HT-29 (cell line): ENCODE measurements at places on chromosomes 1 and 21. TPM values are rescaled to one million over a fixed set of nuclear protein-coding genes. Genes with fewer than 3 reads are reported as not detected.
A peak's percentile ranks its signal among the peaks of the same experiment; 100 is the strongest.

The GOLT1A gene
- total RNA-seq = 10.8 and 28.7 TPM in 2 replicates

DNA sequence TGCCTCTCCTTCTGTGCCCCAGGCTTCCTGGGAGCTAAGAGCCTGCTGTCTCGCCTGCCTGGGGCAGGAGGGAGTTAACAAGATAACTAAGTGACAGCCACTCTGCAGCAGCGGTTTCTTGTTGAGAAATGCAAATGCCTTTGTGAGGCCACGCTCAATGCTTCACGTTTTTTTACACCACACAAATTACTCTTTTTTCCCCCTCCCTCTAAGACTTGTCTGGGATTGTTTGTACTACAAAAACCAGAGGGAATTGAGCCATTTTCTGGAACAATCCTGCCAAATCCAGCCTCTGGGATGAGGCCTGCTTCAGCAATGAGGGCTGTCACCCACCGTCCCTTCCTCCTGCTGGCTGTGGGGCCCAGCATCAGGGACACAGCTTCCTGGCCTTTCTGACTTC is 119.6 kb downstream of the ACTL8 start:
- no peak for DNase-seq

- DNase-seq = no peak
Measured at GRCh38 chr1:94345148-94345721, 73.0 kb upstream of the ABCD3 start.

DNA sequence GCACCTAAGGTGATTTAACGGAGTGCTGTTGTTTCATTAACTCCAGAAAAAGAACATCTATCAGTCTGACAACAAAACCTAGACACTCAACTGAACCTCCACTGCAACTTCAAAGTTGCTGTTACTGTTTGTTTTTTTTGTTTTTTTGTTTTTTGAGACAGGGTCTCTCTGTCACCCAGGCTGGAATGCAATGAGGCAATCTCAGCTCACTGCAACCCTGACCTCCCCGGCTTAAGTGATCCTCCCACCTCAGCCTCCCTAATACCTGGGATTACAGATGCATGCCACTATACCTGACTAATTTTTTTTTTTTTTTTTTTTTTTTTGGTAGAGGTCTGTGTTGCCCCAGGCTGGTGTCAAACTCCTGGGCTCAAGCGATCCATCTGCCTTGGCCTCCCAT is 66.7 kb upstream of the SDC3 start:
- DNase-seq = no peak

The FCAMR gene
- total RNA-seq = 0.03 and 0.18 TPM in 2 replicates

The REN gene
- total RNA-seq = 10.7 and 15.6 TPM in 2 replicates

The AMPD1 gene
- not detected in 2 replicates for total RNA-seq

The IL20 gene
- total RNA-seq = not detected in 2 replicates

DNA sequence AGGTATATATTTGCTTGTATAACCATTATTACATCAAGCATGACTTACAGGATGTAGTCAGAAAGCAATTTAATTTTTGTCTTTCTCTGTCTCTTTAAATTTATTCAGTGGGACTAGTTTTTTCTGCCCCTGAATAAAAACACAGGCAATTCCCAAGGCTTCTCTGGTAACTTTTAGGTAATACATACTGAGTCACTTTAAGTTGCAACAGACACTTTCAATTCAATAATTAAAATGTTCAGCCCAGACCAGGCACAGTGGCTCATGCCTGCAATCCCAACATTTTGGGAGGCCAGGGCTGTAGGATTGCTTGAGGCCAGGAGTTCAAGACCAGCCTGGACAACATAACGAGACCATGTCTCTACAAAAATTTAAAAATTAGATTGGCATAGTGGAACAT is 12.3 kb downstream of the SLC44A3 start:
- no peak for DNase-seq

DNA sequence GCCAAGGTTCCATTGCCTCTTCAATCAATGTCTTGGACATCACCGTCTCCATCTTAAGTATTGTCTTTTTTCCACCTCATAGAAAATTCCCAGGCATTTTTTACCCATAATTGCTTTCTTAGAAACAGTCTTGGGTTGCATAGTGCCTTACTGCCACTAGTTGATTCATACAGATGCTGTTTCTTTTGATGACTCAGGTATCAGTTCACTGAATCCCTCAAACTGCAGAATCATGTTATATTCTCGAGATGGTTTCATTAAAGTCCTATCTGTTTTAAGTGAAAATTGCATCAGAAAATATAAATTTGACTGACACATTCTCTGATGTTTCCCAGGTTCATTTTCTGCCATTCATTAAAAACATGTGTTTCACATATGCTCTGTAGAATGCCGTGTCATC is 1489.1 kb downstream of the BRINP3 start:
- DNase-seq = no peak

DNA sequence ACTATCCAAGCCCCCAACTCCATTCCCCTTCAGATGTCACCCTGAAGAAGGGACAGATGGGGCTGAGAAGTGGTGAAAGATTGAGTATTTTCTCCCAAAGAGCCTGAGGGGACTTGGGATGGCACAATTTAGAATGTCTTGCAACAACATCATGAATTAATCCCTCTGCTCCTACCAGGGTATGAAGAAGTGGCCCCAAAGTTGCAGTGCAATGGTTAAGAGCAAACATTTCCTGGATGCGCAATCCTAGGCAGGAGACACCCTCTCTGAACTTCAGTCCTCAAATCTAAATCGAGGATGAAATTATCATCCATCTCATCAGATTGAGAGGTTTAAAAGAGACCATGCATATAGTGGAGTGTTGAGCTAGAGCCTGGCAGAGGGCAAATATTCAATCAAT is 28.6 kb upstream of the CITED4 start:
- no peak for DNase-seq

DNA sequence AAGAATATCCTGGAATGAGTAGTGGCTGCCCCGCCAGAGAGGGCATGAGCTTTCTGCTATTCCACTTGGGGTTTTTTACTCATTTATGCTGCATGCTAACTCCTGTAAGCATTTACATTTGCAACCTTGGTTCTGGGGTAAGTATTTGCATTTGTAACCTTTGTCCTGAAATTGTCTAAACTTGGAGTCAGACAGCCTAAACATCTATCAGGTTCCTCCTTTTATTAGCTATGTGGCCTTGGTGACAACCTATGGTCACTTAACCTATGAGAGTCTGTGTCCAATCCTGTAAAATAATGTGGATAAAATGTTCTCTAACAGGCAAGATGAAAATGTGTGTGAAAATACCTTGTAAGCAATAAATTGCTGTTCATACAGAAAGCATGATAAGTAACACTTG is 8.9 kb upstream of the ZMYM4 start:
- DNase-seq = no peak

GRCh38 chr1:79090985-79091384 is 84.5 kb upstream of the ADGRL4 start:
- no peak for DNase-seq

- DNase-seq = no peak
Measured at GRCh38 chr21:31078796-31079195, 40.5 kb upstream of the KRTAP19-8 start.

DNA sequence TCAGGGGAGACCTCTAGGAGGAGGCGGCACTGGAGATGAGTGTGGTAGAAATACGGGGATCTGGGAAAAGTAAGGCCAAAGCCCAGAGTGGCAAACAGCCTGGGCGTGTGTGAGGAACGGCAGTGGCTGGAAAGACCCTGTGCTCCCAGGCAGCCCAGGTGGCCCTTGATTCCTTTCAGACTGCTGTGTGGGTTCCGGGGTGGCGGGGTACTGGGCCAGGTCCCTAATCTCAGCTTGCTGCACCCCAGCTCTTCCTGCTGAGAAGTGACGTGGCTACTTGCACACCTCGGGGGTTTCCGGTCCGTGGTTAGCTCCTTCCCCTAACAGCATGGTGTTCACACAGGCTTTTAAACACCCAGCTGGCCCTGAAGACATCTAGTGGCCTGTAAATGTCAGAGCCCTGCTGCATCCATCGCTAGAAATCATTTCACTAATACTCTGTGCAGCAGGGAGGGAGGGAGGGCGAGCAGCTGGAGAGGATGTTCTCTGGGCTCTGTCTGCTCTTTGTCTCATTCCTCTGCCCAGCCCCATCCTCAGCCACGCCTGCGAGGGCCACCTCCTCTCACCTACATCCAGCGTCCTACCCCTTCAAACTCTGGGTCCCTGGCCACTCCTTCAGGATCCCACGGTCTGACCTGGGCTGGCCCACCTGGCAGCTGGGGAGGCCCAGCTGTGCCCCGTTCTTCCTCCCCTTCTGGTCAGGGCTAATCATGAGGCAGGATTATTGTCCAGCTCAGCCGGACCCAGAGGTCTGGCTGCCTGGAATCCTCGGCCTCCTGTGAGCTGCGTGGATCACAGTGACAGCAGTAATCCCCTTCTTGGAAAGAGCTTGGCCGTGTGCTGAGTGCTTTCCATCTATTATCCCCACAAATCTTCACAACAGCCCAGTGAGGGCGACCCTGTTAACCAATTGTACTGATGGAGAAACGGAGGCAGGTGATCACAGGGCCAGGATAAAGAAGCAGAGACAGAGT is 7.2 kb downstream of the ZDHHC18 start:
- DNase-seq = no peak

DNA sequence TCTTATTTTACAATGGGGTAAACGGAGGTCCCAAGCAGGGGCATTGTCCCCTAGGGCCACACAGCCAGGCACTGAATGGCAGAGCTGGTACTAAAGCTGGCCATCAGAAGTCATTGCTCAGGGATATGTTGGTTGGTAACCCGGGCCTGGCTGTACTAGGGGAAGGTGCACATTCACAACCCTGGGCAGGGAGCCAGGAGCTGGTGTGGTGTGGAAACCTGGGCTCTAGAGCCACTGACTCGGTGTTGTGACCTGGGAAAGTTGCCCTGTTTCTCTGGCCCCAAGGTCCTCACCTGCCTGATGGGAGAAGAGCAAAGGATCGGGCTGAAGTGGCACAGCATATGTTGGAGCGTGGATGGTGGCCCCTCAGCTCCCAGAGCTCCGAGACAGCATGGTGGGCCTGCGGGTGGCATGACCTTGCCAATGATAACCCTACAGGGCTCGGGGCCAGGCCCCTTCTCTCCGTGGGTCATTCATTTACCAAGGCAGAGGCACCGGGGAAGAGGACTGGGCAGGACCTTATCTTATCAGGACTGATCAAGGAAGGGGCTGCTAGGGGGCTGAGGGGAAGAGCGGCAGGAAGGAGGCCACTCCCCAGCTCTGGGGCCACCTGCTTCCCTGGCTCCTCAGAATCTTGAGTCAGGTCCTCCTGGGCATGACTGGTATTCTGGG is 274.1 kb downstream of the TRABD2B start:
- DNase-seq = no peak

GRCh38 chr21:44086636-44087425 is 20.4 kb upstream of the PWP2 start:
- DNase-seq = no peak

- no peak for DNase-seq
Measured at GRCh38 chr1:43442756-43443155, 11.0 kb downstream of the HYI start.

GRCh38 chr1:12424793-12425192 is 193.2 kb downstream of the DHRS3 start:
- DNase-seq = no peak

DNA sequence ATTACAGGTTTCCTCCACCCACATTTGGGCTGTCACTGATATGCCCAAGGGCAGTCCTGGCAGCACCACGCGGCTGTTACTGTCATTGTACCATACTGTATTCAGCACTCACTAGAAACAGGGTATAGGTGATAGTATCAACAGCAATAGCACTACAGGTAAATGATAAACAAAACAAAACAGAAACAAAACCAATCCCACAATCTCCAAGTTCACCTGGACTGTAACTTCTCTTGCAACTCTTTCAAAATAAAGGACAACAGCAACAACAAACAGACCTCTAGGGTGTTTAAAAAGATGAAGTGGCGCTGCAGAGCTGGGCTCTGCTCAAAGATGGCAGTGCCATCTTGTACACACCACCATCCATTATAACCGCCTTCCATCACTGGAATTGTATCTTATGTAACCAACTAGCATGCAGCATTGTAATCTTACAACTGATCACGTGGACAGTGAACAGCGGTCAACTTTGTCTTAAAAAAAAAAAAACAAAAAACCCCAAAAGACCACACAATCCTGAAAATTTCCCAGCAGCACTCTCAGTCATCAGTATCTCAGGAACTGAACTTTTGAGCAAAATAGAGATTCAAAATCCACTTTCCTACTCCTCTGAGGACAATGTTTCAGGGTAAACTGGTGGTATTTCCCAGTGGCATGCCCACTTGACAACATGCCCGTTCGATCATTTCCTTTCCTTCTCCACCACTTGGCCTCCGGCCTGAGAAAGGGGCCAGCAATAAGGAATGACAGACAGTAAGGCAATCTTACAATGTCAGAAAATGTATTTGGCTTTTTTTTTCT is 3.8 kb downstream of the IRF2BP2 start:
- DNase-seq = peak; percentile 80

The GPR52 gene
- total RNA-seq = 0.94 and 1.8 TPM in 2 replicates

The CYB561D1 gene
- 5.9 TPM in 2 replicates for total RNA-seq

The LCE7A gene
- not detected in 2 replicates for total RNA-seq

DNA sequence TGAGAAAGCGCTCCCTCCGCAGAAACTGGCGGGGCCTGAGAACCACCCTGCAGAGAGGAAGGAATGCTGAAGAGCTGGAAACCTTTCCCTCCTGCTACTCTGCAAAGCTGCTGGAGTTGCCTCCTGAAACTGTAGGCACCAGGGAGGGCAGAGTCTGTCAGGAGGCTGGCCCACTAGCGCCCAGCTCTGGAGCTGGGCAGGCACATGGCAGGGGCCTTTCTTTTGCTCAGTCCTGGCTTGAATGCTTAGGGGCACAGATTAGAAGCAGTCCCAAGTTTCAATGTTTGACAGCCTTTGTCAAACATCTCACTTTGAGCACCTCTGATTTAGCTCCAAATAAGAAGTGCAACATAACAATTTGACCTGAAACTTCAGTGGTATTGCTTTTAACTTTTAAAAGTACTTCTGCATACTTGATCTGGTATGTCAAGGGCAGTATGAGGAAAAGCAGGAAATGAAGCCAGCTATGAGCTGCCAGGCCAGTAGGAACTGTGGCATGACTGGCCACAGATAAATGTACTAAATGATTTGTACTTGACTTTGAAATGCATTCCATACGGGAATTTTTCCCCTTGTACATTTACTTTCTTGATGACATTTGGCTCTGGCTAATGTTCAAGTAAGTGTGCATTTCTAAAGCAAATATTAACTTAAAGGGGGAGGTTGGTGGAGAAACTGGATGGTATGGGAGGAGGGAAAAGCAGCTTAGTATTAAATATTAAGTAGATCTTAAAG is 7.2 kb downstream of the C1orf116 start:
- DNase-seq = peak; percentile 84

GRCh38 chr1:178651742-178652141 is 73.3 kb upstream of the RALGPS2 start:
- DNase-seq = no peak

GRCh38 chr1:201759194-201759815 is 69.7 kb upstream of the IPO9 start:
- no peak for DNase-seq
